ENCODE measurements at places on chromosomes 6 and 20.

GRCh38 chr20:47768016-47768824 is 17.1 kb downstream of the SULF2 start:
- peak; percentile 21 for DNase-seq

GRCh38 chr6:129393654-129394053 is 316.3 kb downstream of the ARHGAP18 start:
- DNase-seq, result no peak

GRCh38 chr20:18739751-18740166 is 73.8 kb upstream of the SCP2D1 start:
- no peak for DNase-seq

DNA sequence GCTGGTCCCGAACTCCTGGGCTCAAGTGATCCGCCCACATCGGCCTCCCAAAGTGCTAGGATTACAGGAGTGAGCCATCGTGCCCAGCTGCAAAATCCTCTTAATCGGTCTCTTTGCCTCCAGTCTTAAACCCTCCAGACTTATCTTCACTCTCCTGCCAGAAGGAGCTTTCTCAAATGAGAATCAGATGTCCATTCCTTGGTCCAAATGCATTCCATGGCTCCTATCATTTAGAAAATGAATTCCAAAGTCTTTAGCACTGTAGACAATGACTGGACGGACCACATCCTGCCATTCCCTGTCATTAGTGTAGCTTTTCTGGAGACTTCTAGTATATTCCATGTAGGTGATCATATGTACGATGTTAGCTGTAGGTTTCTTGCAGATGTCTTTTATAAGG is 141.9 kb downstream of the ID4 start:
- DNase-seq, result no peak

Data from CD4-positive, alpha-beta T cell treated with Interleukin-21 for 1 hour (primary cell).